ENCODE measurements at places on chromosomes 1 and 21. TPM values are rescaled to one million over a fixed set of nuclear protein-coding genes. Genes with fewer than 3 reads are reported as not detected.

SLAMF7 gene
- 0.20 TPM for total RNA-seq

DNA sequence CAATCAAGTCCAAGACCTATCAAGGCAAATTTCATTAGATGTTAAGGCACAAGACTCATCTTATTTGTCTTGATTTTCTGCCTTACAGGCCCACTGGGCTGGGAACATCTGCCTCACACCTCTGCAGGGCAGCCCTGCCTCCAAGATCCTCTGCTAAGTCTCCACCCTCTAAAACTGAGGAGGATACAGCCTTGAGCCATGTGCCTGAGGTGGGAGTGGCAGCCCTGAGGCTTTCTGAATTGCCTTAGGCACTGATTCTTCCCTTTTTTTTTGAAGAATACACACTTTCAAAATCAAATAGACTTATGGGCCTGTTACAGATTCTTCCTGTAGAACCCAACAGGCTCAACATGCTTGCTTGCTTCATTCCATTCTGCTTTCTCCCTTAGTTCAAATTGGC lies 544.3 kb upstream of the ADAMTS5 start:
- no peaks in the 10 kb centered on the region for H3K4me1 ChIP-seq
- no peaks in the 10 kb centered on the region for H3K27me3 ChIP-seq
- no peak overlapping the region for H3K4me3 ChIP-seq
- no peaks in the 10 kb centered on the region for H3K36me3 ChIP-seq
- H3K27ac ChIP-seq = no peak overlapping the region
- DNase-seq = no peak

CNIH3 gene
- not detected for total RNA-seq

GRCh38 chr1:14310476-14310875 lies 288.0 kb upstream of the KAZN start:
- H3K27me3 ChIP-seq = no peaks in the 10 kb centered on the region
- no peaks in the 10 kb centered on the region for H3K36me3 ChIP-seq
- DNase-seq = no peak

GRCh38 chr1:33684396-33685179 lies 179.3 kb upstream of the HMGB4 start:
- no peak overlapping the region for H3K27ac ChIP-seq
- peaks cover 6% of the 10 kb centered on the region for H3K27me3 ChIP-seq
- H3K36me3 ChIP-seq = no peaks in the 10 kb centered on the region
- DNase-seq = no peak

GJC2 gene
- total RNA-seq = 0.96 TPM

GRCh38 chr1:178652506-178653490 lies 72.2 kb upstream of the RALGPS2 start:
- H3K27ac ChIP-seq = peak overlapping the region; percentile 45
- no peaks in the 10 kb centered on the region for H3K36me3 ChIP-seq

EPB41 gene
- 71.6 TPM for total RNA-seq

Data from transverse colon (tissue), 4 donors.